SK-MEL-5 (cell line): ENCODE measurements at places on chromosomes 4 and X. TPM values are rescaled to one million over a fixed set of nuclear protein-coding genes. Genes with fewer than 3 reads are reported as not detected.

DNA sequence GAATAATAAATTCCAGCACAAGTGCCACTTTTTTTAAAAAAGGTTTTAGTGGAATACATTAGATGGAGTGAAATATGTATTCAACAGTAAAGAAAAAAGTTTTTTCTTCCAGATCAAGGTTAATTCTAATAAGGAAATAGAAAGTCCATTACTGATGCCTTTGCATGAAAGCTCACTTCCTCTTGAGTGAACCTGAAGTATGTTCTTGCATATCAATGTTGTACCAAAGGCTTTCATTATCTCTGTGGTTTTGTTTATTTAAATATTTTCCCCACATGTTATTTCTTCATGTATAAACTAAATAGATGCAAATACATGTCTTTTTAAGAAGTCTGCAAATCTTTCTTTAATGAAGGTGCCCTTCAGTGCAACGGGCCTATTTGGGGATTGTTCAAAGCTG, 307.9 kb downstream of the C4orf33 start:
- no peak for DNase-seq

GRCh38 chr4:146063143-146063542, 112.4 kb upstream of the LSM6 start:
- no peak for DNase-seq

GRCh38 chr4:59979061-59979460, 1221.1 kb upstream of the ADGRL3 start:
- DNase-seq = no peak

GRCh38 chr4:153931804-153932203, 142.9 kb upstream of the SFRP2 start:
- no peak for DNase-seq

- DNase-seq = no peak
Measured at GRCh38 chr4:124644621-124645020, 67.9 kb downstream of the ANKRD50 start.

GRCh38 chr4:164700471-164700870, 53.5 kb upstream of the SMIM31 start:
- DNase-seq = peak; percentile 82

DNA sequence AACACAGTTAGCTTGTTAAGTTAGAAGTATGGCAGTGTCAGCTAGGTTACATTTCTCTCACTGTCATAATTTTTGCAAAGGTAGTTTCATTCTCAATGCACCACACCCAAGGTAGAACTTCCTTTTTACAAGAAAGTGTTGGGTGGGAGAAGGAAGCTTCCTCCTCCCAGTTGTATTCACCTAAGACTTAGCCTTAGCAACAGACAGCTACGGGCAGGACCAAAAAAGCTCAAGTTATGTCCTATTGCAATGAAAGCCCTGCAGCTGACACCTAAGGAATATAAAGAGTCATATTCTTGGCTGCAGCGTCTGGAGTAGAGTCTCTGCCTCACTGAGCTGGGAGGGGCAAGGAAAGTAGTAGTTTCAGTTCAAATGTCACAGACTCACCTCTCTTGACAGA, 25.1 kb upstream of the PRDM8 start:
- DNase-seq = no peak

DNA sequence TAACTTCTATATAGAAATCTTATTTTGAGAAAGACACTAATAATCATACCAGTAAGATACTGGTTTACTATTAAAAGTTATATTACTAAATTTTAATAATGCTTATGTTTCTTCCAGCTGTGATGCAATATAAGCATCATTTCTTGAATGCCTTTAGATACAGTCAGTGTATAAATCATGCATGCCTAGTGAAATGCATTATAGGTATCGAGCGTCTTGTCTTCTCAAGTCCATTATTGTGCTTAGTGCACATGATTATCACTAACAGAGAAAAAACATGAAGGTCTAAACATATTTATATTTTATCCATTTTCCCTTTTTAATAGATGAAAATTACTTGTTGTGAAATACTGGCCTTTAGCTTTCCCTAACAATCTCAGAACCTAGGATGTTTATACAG, 1021.5 kb upstream of the AGA start:
- DNase-seq = no peak

- peak; percentile 55 for DNase-seq
Measured at GRCh38 chrX:41275661-41276609, 58.0 kb upstream of the DDX3X start.

GRCh38 chr4:105291925-105292324, 145.2 kb downstream of the TET2 start:
- DNase-seq = no peak

- DNase-seq = no peak
Measured at GRCh38 chrX:48713847-48714246, 17.3 kb downstream of the SUV39H1 start.

- DNase-seq = peak; percentile 3
Measured at GRCh38 chr4:165288639-165289422, 38.6 kb upstream of the MSMO1 start.

- DNase-seq = peak; percentile 66
Measured at GRCh38 chr4:74675673-74676279, 118.5 kb downstream of the BTC start.

GRCh38 chr4:94714365-94715160, 43.2 kb upstream of the BMPR1B start:
- no peak for DNase-seq

- no peak for DNase-seq
Measured at GRCh38 chrX:87489071-87489470, 28.5 kb upstream of the KLHL4 start.

DNA sequence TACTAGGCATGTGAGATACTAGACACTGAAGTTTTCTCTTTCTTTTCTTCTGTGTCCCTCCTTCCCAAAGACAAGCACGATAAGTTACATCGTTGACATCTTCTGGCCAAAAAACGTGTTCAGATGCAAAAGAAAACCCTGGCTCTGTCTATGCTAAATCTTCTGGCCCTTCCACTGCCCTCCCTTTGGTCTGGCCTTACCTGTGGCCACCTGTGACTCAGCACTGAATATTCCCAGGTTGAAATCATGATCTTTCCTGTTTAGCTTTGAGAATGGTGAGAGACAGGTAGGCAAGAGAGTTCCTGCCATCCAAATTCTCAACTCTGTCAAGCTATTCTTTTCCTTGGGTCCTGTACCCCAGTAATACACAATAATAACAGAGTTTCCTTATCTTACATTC, 12.3 kb downstream of the CLCN5 start:
- DNase-seq = no peak

GRCh38 chr4:55530691-55531090, 16.0 kb downstream of the CLOCK start:
- DNase-seq = no peak

DNA sequence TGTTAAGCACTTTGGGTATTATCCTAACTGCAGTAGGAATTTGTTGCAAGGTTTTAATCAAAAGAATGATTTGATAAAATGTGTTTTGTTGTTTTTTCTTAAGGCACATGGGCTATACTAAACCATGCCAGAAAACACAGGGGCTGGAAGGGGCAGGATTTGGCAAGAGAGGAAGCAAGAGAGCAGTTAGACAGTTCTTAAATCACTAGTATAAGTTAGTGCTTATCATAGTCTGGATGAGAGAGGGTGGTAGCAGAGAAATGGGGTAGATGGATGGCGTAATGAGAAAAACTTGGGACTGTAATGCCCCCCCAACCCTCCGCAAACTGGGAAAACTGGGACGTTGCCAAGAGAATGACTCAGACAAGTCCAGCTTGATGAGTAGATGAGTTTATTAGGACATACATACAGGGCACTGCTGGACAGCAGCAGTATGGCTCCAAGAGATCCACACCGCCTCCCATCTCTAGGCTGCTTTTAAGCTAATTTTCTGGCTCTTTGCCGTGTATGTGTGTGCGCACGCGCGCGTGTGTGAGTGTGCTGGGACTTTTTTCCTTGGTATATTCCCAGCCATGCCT, 151.5 kb downstream of the PDLIM5 start:
- no peak for DNase-seq

- peak; percentile 10 for DNase-seq
Measured at GRCh38 chrX:120840827-120841226, 34.8 kb downstream of the CT47B1 start.

GRCh38 chr4:80196922-80197573, at the start of gene PRDM8:
TSS of gene PRDM8 (plus strand) at chr4:80197503. CDS start at chr4:80200081, 2,578 bp downstream.
- DNase-seq = no peak

GRCh38 chrX:71910986-71911730, 513 bp downstream of the NHSL2 start:
- peak; percentile 1 for DNase-seq

DNA sequence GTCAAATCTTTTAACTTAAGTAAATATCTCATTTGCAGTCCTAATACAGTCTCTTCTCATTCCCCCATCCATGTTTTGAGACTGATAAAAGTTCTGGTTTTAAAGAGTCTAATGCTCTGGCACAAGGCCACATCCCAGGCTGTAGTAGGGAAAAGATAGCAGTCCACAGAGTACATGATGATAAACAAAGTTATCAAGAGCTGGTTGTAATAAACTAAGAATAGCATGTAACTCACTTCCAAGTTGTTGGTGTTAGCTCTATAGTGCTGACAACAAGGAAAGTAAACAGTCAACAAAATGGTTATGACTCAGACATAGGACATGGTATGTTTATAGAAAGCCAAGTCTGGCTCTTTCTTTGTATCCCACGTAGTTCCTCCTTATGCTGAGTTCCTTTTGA, 21.8 kb upstream of the AREG start:
- DNase-seq = no peak

DNA sequence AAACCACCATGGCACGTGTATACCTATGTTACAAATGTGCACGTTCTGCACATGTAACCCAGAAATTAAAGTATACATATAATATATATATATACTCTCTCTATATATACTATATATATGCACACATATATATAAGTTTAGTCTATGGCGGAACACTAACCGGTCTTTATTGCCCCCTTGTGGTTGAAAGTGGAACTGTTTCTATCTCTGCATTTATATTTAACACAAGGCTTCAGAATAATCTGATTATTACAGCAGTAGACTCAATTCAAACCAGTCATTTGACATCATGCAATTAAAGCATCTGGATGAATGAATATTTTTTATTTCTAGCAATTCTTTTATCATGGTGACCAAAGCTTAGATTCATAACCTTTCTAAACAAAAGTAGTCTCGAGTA, 14.6 kb downstream of the RAB9B start:
- peak; percentile 71 for DNase-seq

GRCh38 chr4:8155048-8155447, 3.6 kb downstream of the ABLIM2 start:
- no peak for DNase-seq

DNA sequence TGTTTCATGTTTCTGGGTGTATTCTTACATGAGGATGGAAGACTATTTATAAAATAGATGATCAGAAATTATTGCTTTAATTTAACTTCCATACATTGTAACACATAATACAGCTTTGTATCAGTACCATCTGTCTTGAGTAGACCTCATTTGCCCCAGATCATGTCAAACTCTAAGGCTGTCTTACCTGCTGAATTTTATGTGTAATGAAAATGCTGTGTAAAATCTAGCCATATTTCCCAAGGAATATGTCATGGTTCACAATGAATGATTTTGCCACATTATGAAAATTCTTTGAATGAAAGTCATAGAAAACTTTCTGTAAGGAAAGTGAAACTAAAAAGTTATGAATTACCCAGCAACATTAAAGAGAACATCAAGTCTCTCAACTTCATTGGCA, 7.4 kb downstream of the BDH2 start:
- DNase-seq = no peak

DNA sequence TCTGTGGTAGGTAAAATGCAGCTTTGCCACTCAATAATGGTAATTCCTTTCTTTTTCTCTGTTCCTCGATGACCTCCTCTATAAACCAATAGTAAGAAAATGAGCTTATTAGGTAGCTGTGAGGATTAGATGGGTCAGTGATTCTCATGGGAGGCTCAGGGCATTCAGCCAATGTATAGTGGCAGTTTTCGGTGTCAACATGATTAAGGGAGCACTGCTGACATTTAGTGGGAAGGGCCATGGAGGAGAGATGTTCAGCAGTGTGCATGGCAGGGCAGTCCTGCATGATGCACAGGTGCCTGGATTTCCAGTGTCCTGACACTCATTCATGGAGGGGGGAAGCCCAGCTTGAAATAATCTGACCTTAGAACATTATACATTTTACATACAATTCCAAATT, 232.8 kb downstream of the PDGFC start:
- DNase-seq = no peak

DNA sequence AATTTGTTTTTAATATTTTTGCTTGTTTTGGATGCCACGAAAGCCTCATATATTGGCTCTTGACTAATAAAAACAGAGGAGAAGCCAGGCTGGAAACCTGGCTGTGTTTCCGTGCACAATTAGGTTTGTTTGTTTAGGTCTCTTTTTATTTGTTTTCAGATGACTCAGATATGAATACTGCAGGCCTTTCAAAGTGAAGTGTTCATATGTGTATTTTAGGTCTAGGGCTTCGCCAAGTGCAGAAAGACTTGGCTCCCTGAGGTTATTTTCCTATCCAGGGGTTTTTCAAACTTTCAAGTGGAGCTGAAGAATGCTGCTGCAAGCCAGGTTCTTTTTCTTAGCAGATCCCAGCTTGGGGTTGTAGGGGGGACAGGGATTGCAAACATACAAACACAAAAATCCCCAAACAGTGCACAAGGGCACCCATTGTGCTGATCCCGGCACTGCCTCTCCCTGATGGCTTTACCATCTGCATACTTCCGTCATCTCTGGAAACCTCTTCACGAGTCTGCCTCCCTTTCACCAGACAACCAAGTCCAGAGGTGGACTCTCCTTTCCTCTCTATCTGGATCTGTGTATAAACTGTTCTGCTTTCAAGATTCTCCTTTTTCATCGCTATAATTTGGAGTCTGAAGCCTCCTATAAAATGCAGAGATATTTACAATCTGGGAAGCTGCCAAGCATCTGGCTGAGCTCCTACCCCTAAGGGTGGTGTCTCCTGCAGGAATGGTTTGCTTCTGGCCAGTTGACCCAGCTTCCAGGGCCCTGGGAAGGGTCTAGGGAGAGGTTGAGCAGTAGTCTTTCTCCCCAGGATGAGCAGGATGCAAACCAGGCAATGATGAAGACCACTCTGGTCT, 108.6 kb downstream of the SMIM20 start:
- DNase-seq = peak; percentile 17

- DNase-seq = no peak
Measured at GRCh38 chrX:33204889-33205288, 6.5 kb downstream of the DMD start.

GRCh38 chr4:39565878-39566600, 38.8 kb upstream of the UGDH start:
- DNase-seq = no peak

GRCh38 chr4:185086053-185086452, 57.0 kb upstream of the SLC25A4 start:
- no peak for DNase-seq

GPC4 gene
- 3.2 and 3.6 TPM in 2 replicates for total RNA-seq

PAGE4 gene
- 0.43 TPM in 1 of 2 replicates, not detected in the other for total RNA-seq

SLC9B1 gene
- 1.3 and 3.4 TPM in 2 replicates for total RNA-seq

LYAR gene
- total RNA-seq = 37.1 and 38.6 TPM in 2 replicates

SAGE1 gene
- 20.4 and 22.8 TPM in 2 replicates for total RNA-seq

PDGFC gene
- 3.0 and 5.4 TPM in 2 replicates for total RNA-seq

MSANTD1 gene
- total RNA-seq = 0.11 TPM in 1 of 2 replicates, not detected in the other

ACE2 gene
- 0.05 TPM in 1 of 2 replicates, not detected in the other for total RNA-seq

EXOC1 gene
- 41.8 and 43.5 TPM in 2 replicates for total RNA-seq

DSPP gene
- not detected in 2 replicates for total RNA-seq

SSX2 gene
- not detected in 2 replicates for total RNA-seq

USP51 gene
- total RNA-seq = 7.2 and 8.0 TPM in 2 replicates

CYSLTR1 gene
- total RNA-seq = not detected in 2 replicates
